ENCODE measurements at places on chromosomes 4 and X. TPM values are rescaled to one million over a fixed set of nuclear protein-coding genes. Genes with fewer than 3 reads are reported as not detected.

NIPAL1 gene
- polyA plus RNA-seq, result 1.2 TPM

NAAA gene
- 16.8 TPM for polyA plus RNA-seq

NMU gene
- 12.6 TPM for polyA plus RNA-seq

RENBP gene
- 18.6 TPM for polyA plus RNA-seq

POU3F4 gene
- polyA plus RNA-seq, result 4.7 TPM

BLOC1S4 gene
- 14.3 TPM for polyA plus RNA-seq

RAI2 gene
- 17.6 TPM for polyA plus RNA-seq
